ENCODE measurements at places on chromosomes 12 and 14.

GRCh38 chr14:68705741-68706283 is 87.1 kb downstream of the ZFP36L1 start:
- DNase-seq: no peak

GRCh38 chr14:93838238-93838637 is 50.0 kb upstream of the PRIMA1 start:
- no peak for DNase-seq

- DNase-seq: no peak
These were observed 19.1 kb downstream of the CAMKK2 start for GRCh38 chr12:121277374-121277759.

- no peak for DNase-seq
These were observed 78.8 kb downstream of the ERC1 start for GRCh38 chr12:1069846-1070245.

GRCh38 chr14:62097824-62098223 is 335.6 kb downstream of the SNAPC1 start:
- DNase-seq: no peak

- no peak for DNase-seq
These were observed 103.1 kb downstream of the ETV6 start for GRCh38 chr12:11752403-11753149.

- DNase-seq: no peak
These were observed 29.6 kb downstream of the PRDM4 start for GRCh38 chr12:107731366-107731765.

- DNase-seq: no peak
These were observed 483.9 kb downstream of the ZFP36L1 start for GRCh38 chr14:68308726-68309520.

GRCh38 chr12:31363416-31363809 is 37.5 kb upstream of the SINHCAF start:
- DNase-seq: no peak

- no peak for DNase-seq
These were observed 615.4 kb upstream of the MIS18BP1 start for GRCh38 chr14:45868377-45868776.

DNA sequence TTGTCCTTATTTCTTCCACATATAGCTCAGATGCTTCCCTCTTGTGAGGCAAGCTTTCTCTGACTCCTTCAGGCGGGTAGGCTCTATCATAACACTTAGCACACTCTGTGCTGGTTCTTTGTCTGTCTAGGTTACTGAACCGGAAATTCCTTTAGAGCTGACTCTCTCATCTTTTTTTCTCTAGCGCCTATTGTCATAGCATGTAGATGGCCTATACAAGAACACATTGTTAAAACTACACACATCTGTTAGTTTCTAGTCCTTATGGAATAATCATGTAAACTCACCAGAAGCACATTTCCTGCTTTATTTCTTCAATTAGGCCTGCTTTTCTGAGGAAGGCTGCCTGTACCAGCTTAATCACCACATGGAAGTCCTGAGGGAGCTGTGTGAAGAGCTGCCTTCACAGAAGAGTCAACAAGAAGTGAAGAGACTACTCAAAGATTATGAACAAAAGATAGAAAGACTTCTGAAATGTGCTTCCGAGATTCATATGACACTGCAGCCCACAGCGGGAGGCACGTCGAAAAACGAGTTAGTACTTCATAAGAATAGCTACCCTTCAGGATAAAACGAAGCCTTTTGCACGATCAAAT is 143.9 kb downstream of the SYNE2 start:
- no peak for DNase-seq

- no peak for DNase-seq
These were observed 120.7 kb downstream of the PPM1H start for GRCh38 chr12:62814243-62814642.

- DNase-seq: no peak
These were observed 7.7 kb downstream of the GNPTAB start for GRCh38 chr12:101823039-101823438.

DNA sequence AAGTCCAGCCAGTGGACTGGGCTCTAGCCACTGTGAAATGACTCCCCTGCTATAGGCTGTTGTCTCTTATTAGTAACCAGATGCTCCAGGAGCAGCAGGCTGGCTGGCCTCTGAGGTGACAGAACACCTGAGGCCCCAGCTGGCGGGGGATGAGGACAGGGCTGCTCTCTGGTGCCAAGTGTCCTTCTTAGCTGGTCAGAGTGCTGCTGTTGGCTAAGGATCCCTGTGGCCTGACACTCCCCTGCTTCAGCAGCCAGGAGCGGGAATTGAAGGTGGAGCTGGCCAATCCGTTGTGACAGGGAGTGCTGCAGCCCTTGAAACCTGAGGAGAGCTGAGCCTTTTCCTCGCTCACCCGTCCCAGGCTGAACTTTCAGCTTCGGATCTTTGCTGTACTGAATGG is 30.7 kb downstream of the TMEM229B start:
- DNase-seq: no peak

- DNase-seq: no peak
These were observed 7.0 kb downstream of the ACSS3 start for GRCh38 chr12:81084811-81085350.

GRCh38 chr12:38744041-38744440 is 161.3 kb downstream of the CPNE8 start:
- DNase-seq: no peak

- DNase-seq: no peak
These were observed 27.9 kb downstream of the CCDC92 start for GRCh38 chr12:123944696-123945095.

DNA sequence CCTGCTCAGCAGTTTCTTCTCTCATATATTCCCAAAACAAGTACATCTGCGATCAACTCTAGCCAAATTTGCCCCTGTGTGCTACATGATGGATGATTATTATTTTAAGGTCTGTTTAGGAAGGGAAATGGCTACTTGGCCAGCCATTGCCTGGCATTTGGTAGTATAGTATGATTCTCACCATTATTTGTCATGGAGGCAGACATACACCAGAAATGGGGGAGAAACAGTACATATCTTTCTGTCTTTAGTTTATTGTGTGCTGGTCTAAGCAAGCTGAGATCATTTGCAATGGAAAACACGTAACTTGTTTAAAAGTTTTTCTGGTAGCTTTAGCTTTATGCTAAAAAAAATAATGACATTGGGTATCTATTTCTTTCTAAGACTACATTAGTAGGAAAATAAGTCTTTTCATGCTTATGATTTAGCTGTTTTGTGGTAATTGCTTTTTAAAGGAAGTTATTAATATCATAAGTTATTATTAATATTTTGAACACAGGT is 45.5 kb downstream of the EID3 start:
- DNase-seq: no peak

- no peak for DNase-seq
These were observed 5.4 kb upstream of the CCDC177 start for GRCh38 chr14:69580009-69580577.

- no peak for DNase-seq
These were observed 31.2 kb downstream of the NUAK1 start for GRCh38 chr12:106107566-106107965.

GRCh38 chr12:110537605-110538409 is 35.7 kb downstream of the RAD9B start:
- no peak for DNase-seq

DNA sequence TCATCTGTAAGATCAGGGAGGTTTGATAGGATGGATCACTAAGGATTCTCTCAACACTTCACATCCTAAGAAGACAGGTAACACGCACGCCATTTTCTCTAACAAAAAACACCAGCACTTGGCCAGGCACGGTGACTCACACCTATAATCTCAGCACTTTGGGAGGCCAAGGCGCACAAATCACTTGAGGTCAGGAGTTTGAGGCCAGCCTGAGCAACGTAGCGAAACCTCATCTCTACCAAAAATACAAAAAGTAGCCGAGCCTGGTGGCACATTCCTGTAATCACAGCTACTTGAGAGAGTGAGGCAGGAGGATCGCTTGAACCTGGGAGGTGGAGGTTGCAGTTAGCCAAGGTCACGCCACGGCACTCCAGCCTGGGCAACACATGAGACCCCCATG is 10.5 kb upstream of the CDK2AP1 start:
- DNase-seq: no peak

GRCh38 chr12:109455706-109456105 is 21.4 kb downstream of the KCTD10 start:
- DNase-seq: no peak

DNA sequence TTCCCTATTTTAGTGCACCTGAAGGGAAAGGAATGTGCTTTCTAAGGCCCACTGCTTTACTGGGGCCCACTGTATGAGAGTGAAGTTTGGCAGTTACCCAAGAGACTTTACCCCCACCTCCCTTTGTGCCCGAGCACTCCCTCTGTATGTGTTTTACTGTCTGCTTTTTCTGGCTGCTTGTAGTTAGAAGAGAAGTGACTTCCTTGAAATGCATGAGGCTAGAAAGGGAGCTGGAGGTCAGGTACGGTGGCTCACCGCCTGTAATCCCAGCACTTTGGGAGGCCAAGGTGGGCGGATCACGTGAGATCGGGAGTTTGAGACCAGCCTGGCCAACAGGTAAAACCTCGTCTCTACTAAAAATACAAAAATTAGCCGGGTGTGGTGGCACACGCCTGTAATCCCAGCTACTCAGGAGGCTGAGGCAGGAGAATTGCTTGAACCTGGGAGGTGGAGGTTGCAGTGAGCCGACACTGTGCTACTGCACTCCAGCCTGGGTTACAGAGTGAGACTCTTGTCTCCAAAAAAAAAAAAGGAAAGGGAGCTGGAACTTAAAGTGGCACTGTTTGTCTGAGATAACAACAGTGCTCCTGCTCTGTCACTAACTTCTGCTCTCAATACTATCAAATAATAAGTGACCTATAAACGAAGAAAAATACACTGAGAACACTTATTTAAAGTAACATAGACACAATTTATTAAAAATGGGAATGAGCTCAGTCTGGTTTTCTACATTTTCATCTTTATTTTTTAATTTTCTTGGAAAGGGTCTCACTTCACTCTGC is 5.8 kb downstream of the TRIP11 start:
- DNase-seq: no peak

DNA sequence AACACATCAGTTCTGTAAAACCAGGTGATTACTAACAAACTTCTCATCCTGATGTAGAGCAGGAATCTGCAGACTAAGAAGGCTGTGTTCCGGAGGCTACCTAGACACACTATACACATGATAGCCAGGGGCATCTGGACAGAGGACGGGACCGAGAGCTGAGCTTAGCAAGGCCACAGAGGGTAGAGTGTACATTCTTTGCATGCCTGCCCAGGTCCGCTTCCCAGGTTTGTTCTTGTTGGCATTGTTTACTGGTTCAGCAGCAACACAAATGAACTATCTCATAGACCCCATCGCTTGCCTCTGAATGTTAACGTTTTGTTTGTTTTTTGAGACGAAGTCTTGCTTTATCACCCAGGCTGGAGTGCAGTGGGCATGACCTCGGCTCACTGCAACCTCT is 17.7 kb upstream of the TEAD4 start:
- DNase-seq: no peak

- no peak for DNase-seq
These were observed 17.7 kb downstream of the SLC25A29 start for GRCh38 chr14:100288382-100289185.

DNA sequence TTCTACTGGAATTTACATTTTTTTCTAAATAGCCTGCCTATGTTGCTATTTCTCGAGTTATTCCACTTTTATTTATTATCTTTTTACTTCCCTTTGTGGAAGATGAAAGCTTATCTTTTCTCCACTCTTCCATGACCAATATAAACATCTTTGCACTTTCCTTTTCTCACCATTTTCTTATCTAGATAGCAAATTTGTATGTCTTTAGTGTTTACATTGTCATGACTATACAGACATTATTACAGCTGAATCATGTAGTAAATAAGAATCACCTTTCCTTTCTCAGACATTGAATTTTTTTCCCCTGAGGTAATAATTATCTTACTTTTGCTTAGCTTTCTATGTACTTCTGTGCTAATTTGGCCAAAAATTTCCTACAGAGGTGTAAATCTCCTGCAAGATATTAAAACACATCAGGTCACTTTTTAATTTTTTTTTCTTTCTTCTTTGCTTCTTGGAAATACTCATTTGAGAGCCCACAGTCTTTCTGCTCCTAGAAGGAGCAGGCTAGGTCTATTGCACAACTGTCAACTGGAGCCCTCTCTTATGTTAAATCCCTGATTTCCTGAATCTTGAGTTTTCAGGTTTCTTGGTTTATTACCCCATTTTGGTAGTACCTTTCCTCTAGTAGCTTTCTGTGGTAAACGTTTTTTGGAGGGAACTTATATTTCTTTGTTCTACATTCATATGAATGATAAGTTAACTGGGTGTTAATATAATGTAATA is 109.0 kb upstream of the ATP2B1 start:
- no peak for DNase-seq

- DNase-seq: peak; percentile 70
These were observed at the start of gene NRXN3 for GRCh38 chr14:78170203-78170602. NRXN3 (plus strand) TSS chr14:78170373; CDS start chr14:78243094, 72,721 bp downstream.

- no peak for DNase-seq
These were observed 36.4 kb downstream of the ANKS1B start for GRCh38 chr12:99948370-99948769.

DNA sequence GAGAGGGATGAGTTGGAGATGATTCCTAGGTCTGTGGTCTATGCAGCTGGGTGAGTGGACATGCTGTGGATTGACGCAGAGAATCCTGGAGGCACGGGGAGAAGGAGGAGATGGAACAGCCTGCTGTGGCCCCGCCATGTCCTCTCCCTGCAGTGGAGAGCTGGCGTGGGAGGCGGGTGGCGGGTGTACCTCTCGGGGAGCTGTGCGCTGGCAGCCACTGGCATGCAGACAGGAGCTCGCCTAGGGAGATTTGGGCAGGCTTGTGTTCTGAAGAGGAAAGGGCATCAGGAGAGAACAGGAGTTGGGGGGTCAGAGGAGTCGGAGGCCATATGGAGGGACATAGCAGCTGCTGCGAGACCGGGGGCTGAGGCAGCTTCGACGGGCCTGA is 56.1 kb downstream of the TECPR2 start:
- no peak for DNase-seq

- no peak for DNase-seq
These were observed 31.6 kb downstream of the TULP3 start for GRCh38 chr12:2922329-2922728.

DNA sequence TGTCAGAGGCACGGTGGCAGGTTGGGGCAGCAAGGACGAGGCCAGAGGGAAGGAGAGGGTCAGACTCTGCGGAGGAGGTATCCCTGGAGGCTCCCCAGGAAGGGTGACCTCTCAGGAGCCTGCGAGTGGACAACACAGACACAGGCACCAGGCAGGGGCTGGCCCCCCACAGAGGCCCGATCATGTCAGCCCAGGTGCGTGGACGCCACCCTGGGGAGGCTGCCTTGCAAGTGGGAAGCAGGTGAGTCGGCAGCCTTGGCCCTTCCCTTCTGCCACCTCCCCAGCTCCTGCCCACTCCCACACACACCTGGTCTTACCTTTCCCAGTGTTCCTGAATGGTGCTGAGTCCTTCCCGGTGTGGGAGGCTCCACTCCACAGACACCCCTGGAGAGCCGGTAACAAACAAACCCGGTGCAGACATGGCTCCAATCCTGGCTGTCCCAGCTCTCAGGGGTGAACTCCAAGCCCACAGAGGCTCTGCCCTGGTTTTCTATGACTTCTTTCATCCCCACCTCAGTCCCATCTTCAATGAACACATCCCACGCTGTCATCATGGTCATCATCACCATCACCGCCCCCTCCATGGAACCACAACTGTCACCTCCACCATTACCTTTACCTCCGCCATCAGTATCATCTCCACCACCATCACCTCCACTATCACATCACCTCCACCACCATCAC is 5.2 kb downstream of the ZBTB42 start:
- DNase-seq: no peak

GRCh38 chr12:26116829-26117715 is 7.8 kb downstream of the BHLHE41 start:
- no peak for DNase-seq

GRCh38 chr12:74801625-74802024 is 264.0 kb downstream of the ATXN7L3B start:
- DNase-seq: no peak

Data from anterior cingulate cortex (tissue), 58 donors.